ENCODE measurements at places on chromosomes 4 and X. TPM values are rescaled to one million over a fixed set of nuclear protein-coding genes. Genes with fewer than 3 reads are reported as not detected.

BEX1 gene
- total RNA-seq, result 1.7 TPM

RNF128 gene
- 5.0 TPM for total RNA-seq

NBDY gene
- 21.6 TPM for total RNA-seq

PHEX gene
- not detected for total RNA-seq

SNCA gene
- total RNA-seq, result 84.3 TPM

PLAC8 gene
- total RNA-seq, result 5.4 TPM

FABP2 gene
- total RNA-seq, result not detected

PDE6B gene
- 1.3 TPM for total RNA-seq

DNA sequence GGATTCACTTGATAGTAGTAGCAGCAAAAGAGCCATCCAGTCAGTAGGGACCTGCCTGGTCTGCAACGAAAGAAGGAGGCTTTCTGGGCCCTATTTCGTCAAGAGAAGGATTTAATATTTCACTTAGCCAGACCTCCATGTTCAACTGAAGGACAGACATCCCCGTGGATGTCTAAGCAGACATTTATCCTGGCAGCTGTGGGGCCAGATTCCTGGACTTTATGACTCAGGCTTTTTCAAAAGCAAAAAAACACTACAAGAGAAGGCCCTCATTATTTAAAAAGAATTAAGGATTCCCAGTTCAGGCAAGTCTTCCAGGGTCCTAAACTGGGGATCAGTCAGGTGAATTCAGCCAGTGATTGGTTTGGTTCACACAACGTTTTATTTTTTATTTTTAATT is 88.5 kb upstream of the TSPAN5 start:
- DNase-seq, result no peak

- no peak for DNase-seq
Observed at GRCh38 chr4:72449705-72450104, 119.3 kb downstream of the ADAMTS3 start.

DNA sequence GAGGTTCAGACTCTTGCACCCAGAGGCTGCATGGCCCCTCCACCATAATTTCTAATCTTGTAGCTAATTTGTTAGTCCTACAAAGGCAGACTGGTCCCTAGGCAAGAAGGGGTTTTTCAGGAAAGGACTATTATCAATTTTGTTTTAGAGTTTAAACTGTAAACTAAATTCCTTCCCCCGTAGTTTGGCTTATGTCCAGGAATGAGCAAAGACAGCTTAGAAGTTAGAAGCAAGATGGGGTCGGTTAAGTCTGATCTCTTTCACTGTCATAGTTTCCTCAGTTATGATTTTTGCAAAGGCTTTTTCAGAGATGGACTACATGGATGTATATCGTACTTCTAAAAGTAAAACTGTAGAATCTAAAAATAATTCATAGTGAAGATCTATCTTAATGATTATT is 258.1 kb upstream of the IL1RAPL1 start:
- no peak for DNase-seq

DNA sequence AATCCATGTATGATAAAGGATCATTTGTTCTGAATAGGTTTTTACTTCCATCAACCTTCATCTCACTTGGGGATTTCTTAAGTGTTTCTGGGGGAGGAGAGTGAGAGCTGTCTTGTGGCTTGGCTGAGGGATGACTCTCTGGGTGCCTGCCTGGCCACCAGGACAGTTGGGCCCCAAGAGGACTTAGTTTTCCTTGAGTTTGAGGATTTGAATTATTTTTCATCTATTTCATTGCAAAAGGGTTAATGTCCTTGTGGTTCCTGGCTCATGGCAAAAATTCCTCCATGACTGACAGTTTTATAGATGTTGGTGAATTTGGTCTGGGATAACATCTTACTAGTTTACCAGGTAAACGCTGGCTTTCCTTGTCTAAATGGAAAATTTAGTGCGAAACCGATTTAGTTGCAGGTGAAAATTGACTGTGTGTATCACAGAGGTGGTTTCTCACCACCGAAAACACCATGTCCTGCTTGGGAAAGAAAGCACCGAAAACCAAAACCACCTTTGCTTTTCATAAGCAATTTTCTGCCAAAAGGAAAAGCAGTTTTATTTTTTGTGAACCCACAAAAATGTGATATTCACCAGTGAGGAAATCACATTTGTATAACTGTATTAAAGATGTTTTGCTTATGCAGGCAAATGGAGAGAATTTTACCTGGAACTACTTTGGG is 331.3 kb upstream of the SFRP2 start:
- no peak for DNase-seq

- DNase-seq, result no peak
Observed at GRCh38 chr4:116122124-116122523, 963.3 kb downstream of the TRAM1L1 start.

- DNase-seq, result no peak
Observed at GRCh38 chrX:20988118-20988517, 386.1 kb upstream of the CNKSR2 start.

DNA sequence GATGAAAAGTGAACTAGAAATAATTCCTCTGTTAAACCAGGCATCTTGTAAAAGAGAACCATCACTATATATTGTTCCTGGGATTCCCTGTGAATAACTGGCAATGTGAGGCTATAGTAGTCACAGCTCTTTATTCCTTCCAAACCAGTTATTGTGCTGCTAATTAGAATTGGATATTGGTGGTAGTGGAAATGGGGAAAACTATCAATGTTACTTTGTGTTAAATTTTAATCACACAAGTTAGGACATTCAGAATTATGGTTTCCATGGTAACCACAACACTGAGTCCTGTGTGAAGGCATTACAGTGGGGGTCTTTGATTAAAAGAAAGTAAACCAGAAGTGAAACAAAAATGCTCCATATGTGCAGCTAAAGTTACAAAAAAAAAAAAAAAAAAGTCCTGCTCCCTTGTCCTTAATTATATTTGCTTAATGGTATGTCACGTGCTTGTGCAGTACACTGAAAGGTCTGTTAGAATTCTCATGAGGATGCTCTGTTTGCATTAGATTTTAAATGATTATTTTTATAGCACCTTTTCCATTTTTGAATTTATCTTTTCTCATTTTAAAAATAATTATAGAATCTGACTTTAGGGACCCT is 200.4 kb downstream of the ADGRL3 start:
- DNase-seq, result no peak

DNA sequence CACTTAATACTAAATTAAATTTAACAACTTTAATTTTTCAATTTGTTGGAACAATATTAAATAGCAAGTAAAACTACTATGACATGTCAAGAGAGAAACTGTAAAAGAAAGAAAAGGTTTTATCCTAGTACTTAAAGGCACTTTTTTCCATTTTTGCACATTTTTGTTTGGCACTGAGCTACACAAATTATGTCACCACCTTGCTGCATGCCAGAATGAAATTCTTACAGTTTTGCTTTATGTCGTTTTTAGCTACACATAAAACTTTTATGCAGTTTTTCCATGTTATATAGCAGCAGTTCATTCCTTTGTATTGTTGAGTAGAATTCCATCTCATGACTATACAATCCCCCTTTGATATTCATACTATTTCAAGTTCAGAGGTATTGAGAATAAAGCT is 99.1 kb upstream of the RXFP1 start:
- DNase-seq, result no peak

DNA sequence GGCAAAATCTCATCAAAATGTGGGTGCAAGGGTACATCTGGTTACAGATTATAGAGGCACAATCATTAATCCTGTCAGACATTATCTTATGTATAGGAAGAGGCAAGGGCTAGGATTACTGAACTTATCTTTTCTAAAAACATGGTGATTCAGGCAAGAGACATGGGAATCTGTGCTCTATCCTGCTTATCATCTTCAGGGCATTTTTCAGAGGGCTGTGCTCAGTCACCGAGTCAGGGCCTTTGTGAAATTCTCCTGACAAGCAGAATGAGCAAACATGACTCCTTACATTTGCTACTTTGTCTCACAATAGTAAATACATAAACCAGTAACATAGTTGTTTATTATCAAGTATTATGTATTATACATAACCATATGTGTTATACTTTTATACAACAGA is 84.2 kb upstream of the KCTD8 start:
- DNase-seq, result no peak

DNA sequence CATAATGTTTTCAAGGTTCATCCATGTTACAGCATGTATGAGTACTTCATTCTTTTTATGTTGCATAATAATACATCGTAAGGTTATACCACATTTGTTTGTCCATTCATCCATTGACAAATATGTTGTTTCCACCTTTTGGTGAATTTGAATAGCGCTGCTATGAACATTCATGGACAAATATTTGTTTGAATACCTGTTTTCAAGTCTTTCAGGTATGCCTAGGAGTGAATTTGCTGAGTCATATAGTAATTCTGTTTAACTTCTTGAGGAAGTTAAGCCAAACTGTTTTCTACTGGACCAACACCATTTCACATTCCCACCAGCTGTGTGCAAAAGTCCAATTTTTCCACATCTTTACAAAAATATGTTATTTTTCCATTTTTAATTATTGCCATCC is 31.5 kb downstream of the IRS4 start:
- DNase-seq, result no peak

- no peak for DNase-seq
Observed at GRCh38 chrX:86149119-86149518, 868 bp downstream of the DACH2 start.

DNA sequence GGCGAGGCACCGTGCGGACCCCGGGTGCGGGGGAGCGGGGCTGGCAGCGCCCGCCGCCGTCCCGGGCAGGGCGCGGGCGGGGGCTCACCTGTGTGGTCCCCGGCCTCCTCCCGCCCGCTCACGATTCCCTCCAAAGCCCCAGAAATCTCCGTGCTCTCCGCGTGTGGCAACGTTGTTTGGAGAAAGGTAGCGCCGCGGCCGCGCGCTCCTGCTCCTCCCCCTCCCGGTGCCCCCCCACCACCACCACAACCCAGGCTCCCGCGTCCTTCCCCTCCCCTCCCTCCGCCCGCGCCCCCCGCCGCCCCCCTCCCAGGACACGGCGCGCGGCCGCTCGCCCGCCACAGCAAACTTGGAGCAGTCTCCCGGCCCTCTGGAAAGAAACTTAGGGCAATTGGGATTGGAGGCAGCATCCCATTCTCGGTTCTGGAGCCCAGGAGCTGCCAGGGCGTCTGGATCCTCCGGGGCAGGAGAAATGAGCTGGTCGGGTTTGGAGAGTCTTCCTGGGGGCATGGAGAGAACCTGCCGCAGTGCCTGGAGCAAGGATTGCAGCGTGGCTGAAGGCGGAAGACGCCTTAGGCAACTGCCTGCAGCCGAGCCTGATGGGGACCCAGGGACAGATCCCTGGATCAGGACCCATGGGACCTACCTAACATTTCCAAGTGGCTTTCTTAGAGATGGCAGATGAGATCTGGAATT is 855 bp downstream of the KLF3 start:
- DNase-seq, result peak; percentile 52

DNA sequence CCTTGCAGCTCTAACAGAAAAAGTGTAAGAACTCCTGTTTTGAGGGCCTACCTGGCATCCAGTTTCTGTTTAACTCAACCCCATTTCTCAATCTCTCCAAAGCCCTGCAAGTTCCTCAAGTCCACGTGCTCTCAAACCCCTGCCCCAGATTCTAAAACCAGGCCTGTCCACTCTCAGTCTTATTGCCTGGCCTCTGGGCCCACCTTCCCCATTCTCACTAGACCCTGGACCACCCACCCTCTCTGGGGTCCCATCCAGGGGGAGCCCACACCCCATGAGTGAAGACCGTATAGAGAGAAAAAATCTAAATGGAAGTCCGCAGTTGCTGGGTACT is 58.3 kb downstream of the TLR10 start:
- DNase-seq, result no peak
